A549 treated with Hydrocortisone at 1 μM for 4 hours (cell line): ENCODE measurements at places on chromosomes 6 and 20. TPM values are rescaled to one million over a fixed set of nuclear protein-coding genes. Genes with fewer than 3 reads are reported as not detected.

The GDAP1L1 gene
- 0.16 TPM in 1 of 5 replicates, not detected in the others for total RNA-seq

The OPRM1 gene
- total RNA-seq, result not detected in 5 replicates

The HLA-DMB gene
- total RNA-seq, result 1.4 to 2.2 TPM (median 1.7 TPM) in 5 replicates

The FLRT3 gene
- 1.9 to 3.7 TPM (median 2.0 TPM) in 5 replicates for total RNA-seq

The PRL gene
- not detected in 5 replicates for total RNA-seq

The TINAG gene
- total RNA-seq, result not detected in 5 replicates

The CLDN20 gene
- not detected in 5 replicates for total RNA-seq

The TREML1 gene
- total RNA-seq, result not detected in 5 replicates

The EEF1A2 gene
- 142 to 176 TPM (median 148 TPM) in 5 replicates for total RNA-seq

The COL12A1 gene
- 4.0 to 7.8 TPM (median 4.6 TPM) in 5 replicates for total RNA-seq

The TSPO2 gene
- total RNA-seq, result 0.15 TPM in 1 of 5 replicates, not detected in the others

The TNNC2 gene
- total RNA-seq, result 0.13 to 0.28 TPM (median 0.23 TPM) in 4 of 5 replicates, not detected in the other

The RFX6 gene
- not detected in 5 replicates for total RNA-seq

The TLDC2 gene
- total RNA-seq, result not detected in 5 replicates

The SIGLEC1 gene
- 0.02 to 0.03 TPM (median 0.02 TPM) in 3 of 5 replicates, not detected in the others for total RNA-seq

The C20orf144 gene
- total RNA-seq, result 0.05 to 0.13 TPM (median 0.08 TPM) in 5 replicates

The ENPP4 gene
- 0.20 to 0.38 TPM (median 0.27 TPM) in 5 replicates for total RNA-seq

The SLC22A7 gene
- total RNA-seq, result not detected in 5 replicates

The ADGB gene
- not detected in 5 replicates for total RNA-seq

The SEC63 gene
- 17.9 to 23.1 TPM (median 22.8 TPM) in 5 replicates for total RNA-seq

The CD109 gene
- 42.4 to 78.3 TPM (median 67.9 TPM) in 5 replicates for total RNA-seq

The ZKSCAN8 gene
- 3.5 to 5.9 TPM (median 5.0 TPM) in 5 replicates for total RNA-seq

The TMC2 gene
- total RNA-seq, result not detected in 5 replicates

The RBPJL gene
- not detected in 5 replicates for total RNA-seq

The PDYN gene
- total RNA-seq, result not detected in 5 replicates

The MCCD1 gene
- total RNA-seq, result not detected in 5 replicates

The DYNLT2 gene
- 0.46 to 0.69 TPM (median 0.61 TPM) in 5 replicates for total RNA-seq

The IMPG1 gene
- not detected in 5 replicates for total RNA-seq

The ERVFRD-1 gene
- not detected in 5 replicates for total RNA-seq

The HLA-DMA gene
- total RNA-seq, result 3.2 to 3.9 TPM (median 3.3 TPM) in 5 replicates

The SNAP25 gene
- 13.5 to 19.1 TPM (median 17.8 TPM) in 5 replicates for total RNA-seq

The CNR1 gene
- total RNA-seq, result 1.3 to 1.9 TPM (median 1.7 TPM) in 5 replicates

The C6orf52 gene
- total RNA-seq, result 1.5 to 2.7 TPM (median 2.1 TPM) in 5 replicates

The LKAAEAR1 gene
- 0.48 to 2.2 TPM (median 1.8 TPM) in 5 replicates for total RNA-seq

The SLC32A1 gene
- total RNA-seq, result not detected in 5 replicates

The BAK1 gene
- 42.5 to 46.9 TPM (median 43.4 TPM) in 5 replicates for total RNA-seq

The GPR6 gene
- not detected in 5 replicates for total RNA-seq

The MOCS1 gene
- total RNA-seq, result 2.1 to 2.3 TPM (median 2.1 TPM) in 5 replicates

The WFDC12 gene
- not detected in 5 replicates for total RNA-seq

The PRR18 gene
- 0.06 to 0.30 TPM (median 0.15 TPM) in 5 replicates for total RNA-seq
